ENCODE measurements at places on chromosomes 1 and 21.

GRCh38 chr1:203038891-203039608 is 12.8 kb downstream of the PPFIA4 start:
- DNase-seq = peak; percentile 49

GRCh38 chr21:36322083-36322424 is 2.1 kb downstream of the MORC3 start:
- DNase-seq = no peak

DNA sequence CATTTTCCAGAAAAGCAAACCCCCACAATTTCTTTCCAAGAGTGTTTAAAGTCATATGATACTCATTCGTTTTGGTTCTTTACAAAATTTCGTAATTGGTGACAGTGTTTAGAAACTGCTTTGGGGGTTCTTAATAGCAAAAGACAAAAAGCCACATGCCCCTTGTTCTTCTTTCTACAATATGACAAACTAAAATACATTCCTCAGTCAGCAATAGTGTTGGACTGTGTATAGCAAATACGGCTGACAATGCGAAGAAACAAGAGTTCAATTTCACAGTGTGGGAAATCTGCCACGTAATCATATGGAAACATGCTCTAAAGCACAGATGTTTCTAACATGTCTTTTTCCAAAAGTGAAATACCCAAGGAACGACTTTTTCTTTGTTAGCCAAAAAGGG is 7.6 kb upstream of the IFNAR1 start:
- no peak for DNase-seq

DNA sequence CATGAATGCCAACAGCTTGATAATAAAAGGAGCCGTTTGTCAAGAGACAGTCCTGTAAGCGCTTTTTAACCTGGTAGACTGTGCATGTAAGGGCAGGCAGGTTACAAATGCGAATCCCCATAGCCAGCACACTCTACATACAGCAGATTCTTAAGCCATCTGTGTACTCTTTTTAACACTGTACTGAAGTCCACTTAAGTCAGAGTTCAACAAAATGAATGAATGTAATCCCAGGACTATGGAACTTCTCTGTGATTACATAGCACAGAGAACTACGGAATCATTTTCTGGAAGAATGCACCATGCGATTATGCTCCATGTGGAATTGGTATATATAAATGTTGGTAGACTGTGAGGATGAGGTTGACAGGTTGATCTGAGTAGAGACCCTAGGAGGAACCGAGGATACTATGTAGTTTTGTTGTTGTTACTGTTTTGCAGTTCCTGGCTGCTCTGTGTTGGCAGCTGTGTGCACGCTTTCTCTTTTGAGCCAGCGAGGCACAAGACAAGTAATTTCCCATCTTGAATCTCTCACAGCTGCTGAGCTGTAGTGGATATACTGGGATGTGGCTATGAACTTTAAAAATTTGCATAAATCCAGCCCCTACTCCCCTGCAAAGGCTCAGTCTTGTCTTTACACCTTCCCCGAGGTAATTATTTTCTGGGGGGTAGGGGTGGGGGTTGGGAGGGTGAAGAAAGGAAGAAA is 21.9 kb downstream of the LRRC8D start:
- DNase-seq = no peak

DNA sequence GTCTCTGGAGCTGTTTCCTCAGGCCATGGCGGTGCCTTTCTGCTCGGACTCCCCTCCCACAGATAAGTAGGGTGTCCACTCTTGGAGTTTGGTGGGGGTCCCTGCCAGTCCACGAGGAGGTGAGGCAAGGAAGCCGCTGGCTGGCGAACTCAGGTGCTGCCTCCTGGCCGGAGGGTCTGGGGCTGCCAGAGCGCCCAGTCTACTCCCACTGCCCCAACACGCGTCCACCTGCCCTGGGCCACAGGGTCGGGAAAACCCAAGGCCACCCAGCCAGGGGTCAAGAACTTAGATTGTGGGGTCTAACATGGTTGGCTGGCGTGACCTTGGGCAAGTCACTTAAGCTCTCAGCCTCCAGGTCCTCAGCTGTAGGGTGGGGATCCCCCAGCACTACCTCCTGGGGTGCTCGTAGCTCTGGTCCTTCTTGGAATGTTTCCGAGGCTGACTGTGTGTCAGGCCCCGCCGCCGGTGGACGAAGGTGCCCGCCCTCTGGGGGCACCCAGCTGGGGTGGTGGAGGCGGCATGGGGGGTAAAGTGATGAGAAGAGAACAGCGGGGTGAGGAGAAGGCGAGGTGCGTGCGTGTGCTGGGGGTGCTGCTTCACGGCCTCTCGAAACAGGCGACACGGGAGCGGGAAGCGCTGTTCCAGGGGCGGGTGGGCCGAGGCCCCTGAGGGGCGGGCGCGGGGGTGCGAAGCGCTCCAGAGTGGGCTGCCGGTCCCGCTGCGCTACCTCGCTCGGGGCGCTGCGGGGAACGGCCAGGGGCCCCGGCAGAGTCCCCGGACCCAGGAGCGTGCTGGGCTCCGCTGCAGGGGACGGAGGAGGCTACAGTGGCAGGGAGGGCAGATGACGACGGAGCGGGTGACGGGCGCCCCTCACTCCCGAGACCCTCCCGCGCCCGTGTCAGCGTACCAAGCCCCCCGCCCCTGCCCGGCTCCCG is 1.2 kb downstream of the SH2D5 start:
- no peak for DNase-seq

- DNase-seq = no peak
Measured at GRCh38 chr21:35840197-35840799, 220.0 kb downstream of the SETD4 start.

DNA sequence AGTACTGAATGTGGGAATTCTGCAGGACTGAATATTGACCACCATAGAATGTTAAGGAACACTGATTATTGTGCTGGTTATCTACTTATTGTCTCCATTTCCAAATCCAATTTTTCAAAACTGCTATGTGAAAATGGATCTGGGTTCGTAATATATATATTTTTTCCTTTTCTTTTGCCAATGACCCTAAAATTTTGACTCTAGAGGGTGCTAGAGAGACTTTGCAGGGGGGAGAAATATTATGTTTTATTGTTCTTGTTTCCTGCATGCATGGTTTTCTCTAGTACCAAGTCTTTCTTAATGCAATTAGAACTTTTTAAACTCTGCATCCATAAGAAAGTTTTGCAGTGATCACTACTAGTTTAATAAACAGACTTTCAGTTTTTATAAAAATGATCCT is 1256.9 kb downstream of the BRINP3 start:
- DNase-seq = no peak

- DNase-seq = no peak
Measured at GRCh38 chr1:94982398-94982797, 55.5 kb upstream of the CNN3 start.

GRCh38 chr1:21296509-21297354 is 6.5 kb upstream of the ECE1 start:
- DNase-seq = no peak

DNA sequence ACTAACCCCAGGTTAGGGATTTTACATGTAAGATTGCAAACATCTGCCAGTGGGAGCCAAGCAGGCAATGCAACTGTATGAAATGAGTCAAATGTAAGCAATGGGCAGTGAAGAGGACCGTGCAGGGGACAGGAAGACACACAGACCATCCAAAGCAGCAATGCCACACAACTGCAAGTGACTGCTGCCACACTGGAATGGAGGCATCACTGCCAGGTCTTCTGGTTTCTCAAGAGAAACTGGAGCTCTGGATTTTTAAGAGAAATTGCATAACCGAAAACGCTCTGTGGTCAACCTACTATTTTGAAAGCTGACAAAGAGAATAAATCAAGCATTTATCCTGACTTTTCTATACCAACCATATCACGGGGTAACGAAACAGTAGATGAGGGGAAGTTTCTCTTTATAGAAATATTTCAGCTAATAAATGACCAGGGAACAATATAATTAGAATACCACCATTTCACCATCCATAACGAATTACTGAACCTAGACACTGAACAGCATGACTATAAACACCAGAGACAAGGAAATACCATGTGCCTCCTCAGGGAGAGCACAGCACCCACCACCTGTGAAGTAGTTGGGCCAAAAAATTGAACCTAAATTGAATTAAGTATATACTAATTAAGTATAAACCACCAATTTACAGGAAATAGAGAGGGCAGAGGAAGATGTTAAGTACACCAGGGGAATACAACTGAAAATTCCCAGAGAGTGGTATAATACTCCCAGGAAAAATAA is 4.4 kb downstream of the AK2 start:
- no peak for DNase-seq

- no peak for DNase-seq
Measured at GRCh38 chr1:67367370-67368045, 59.8 kb downstream of the IL12RB2 start.

- no peak for DNase-seq
Measured at GRCh38 chr1:9065213-9065751, 4.2 kb downstream of the SLC2A5 start.

- no peak for DNase-seq
Measured at GRCh38 chr1:13782634-13783360, 82.8 kb downstream of the PRDM2 start.

- no peak for DNase-seq
Measured at GRCh38 chr1:10682108-10682445, 114.4 kb downstream of the CASZ1 start.

DNA sequence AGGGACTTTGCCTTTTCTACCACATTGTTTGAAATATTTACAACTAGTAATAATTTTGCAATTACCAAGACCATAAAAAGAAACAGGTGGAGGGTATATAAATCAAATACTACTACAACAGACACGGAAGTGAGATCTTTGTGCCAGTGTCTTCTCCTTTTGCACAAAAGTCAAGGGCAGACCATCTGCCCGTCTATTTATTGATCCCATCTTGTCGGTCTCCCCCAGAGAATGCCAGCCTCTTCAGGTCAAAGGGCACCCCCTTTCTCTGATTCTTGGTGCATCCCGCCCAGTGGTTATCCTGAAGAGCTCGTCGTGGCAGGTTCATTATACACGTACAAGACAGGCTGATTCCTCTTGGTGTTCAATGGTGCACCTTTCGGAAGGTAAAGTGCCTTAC is 4.8 kb upstream of the PDE9A start:
- DNase-seq = no peak

DNA sequence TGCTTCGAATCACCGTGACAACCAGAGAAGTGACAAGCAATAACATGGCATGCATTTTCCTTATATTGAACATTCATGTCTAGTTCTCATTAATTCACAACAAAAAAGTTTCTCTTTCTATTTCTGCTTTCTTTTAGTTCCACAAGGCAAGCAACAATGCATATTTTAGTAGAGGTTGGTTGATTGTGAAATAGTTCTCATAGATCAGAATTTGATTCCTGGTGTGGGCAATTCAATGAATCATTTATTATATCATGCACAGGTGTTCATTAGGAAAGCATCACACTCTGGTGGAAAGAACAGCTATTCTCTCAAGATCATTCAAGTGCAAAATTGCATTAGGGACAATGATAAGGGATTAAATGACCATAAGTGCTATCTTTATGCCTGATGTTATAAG is 980.9 kb downstream of the BRINP3 start:
- DNase-seq = no peak

DNA sequence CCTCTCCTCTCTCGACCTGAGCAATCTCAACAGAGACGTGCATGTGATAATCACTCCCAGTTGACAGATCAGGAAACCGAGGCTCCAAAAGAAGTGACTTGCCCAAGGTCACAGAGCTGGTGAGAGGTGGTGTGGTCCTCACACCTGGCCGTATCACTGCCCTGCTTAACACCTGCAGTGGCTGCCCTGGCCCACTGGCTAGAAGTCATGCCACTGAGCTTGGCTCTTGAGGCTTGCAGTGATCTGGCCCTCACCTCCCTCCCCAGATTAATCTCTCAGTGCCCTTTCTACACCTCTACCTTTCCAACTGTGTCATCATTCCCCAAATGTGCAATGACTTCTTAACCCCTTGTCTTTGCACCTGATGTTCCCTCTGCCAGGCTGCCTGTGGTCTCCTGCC is 38.8 kb downstream of the CDCP2 start:
- no peak for DNase-seq

- DNase-seq = no peak
Measured at GRCh38 chr1:89736937-89737733, 83.7 kb upstream of the LRRC8D start.

GRCh38 chr1:111742938-111743549 is 3.8 kb upstream of the INKA2 start:
- no peak for DNase-seq

- DNase-seq = no peak
Measured at GRCh38 chr1:218665221-218665620, 320.1 kb downstream of the TGFB2 start.

GRCh38 chr1:89781494-89782126 is 39.2 kb upstream of the LRRC8D start:
- DNase-seq = peak; percentile 18

DNA sequence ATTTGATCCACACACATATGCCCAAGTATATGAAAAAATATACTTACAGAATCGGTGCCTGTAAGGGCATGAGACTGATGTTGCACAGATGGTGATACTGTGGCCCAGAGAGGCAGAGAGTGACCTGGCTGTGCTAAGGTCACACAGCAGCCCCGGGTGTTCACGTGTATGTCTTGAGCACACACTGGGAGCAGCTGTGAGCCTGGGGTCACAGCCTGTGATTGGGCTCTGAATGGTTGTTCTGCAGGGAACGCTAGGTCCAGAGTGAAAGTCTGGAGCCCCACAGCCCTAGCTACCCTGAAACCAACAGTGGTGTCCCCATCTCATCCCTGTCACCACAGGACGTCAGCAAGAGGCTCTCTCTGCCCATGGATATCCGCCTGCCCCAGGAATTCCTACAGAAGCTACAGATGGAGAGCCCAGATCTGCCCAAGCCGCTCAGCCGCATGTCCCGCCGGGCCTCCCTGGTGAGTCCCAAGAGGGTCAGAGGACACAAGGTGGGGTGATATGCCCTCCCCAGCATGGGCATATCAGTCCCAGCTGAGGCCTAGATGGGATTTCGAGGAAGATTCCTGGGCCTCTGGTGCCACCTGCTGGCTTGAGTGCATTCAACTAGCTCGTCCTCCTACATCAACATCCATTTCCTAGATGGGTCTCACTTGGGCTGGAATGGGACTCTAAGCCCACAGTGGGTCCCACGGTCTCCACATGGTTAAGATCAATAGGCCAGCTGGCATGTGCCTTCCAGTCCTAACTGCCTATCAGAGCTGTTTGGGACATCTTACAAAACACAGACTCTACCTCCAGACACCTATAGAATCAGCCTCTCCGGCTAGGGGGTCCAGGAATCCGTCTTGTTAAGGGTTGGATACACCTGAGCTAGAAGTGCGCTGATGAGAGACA is 19.7 kb downstream of the CDK18 start:
- peak; percentile 49 for DNase-seq

DNA sequence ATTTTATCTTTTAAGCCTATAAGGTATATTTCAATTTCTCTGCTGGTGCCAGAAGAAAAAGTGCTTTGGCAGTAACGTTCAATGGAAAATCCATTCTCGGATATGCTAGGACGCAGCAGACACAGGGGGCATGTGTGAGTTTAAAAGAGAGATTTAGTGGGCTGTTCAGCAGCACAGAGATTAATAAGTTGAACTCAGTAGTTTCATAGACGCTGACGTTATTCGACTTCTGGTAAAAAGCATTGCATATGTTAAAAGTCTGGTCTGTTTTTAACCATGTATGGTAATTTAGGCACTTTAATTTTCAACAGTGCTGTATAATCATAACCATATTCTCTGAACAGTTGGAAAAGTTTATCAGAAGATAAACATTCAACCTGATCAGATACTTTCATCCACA is 99.6 kb downstream of the ATP6V1G3 start:
- no peak for DNase-seq

Data from stimulated activated CD4-positive, alpha-beta T cell treated with anti-CD3 and anti-CD28 coated beads, Interleukin-1b, Interleukin-23, amount 100 ng/mL, for 1 hour (primary cell).